Suppressor macrophage treated with lipopolysaccharide for 4 hours (primary cell): ENCODE measurements at places on chromosomes 3 and 15.

DNA sequence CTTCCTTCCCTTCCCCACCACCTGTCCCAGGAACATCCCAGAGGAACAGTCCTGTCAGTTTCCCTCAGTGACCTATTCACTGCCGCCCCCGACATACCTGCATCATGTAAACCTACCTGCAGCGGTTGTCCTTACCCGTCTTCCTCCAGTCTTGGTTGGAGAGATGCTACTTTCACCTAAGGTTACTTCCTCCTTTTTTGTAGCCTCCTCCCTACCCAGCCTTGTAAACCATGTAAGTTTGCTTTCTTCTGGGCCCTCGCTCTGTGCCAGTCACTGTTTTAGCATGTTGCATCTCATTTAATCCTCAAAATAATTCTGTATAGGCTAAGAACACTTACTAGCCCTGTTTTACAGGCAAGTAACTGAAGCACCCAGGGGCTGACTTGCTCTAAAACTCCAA is 58.3 kb downstream of the GPR171 start:
- DNase-seq, result no peak

DNA sequence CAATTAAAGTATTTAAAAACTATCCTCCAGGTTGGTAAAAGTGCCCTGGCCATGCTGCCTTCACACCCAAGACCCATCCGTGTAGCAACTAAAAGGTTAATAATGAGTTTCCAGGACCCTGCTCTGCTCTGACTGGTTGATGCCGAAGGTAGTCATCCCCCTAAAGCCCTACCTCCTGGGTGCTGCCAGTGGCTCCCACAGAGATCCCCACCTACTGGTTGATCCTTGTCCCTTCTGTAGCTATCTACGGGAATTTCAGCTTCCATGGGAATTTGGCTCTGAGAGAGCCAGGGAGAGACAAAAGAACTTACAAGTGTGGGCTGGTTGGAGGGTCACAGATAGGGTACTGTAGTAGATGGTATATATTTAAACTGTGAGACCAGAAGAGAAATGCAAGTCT is 110.6 kb upstream of the NANOGP8 start:
- DNase-seq, result no peak

- no peak for DNase-seq
These were observed 65.2 kb downstream of the LPP start for GRCh38 chr3:188219147-188219546.

DNA sequence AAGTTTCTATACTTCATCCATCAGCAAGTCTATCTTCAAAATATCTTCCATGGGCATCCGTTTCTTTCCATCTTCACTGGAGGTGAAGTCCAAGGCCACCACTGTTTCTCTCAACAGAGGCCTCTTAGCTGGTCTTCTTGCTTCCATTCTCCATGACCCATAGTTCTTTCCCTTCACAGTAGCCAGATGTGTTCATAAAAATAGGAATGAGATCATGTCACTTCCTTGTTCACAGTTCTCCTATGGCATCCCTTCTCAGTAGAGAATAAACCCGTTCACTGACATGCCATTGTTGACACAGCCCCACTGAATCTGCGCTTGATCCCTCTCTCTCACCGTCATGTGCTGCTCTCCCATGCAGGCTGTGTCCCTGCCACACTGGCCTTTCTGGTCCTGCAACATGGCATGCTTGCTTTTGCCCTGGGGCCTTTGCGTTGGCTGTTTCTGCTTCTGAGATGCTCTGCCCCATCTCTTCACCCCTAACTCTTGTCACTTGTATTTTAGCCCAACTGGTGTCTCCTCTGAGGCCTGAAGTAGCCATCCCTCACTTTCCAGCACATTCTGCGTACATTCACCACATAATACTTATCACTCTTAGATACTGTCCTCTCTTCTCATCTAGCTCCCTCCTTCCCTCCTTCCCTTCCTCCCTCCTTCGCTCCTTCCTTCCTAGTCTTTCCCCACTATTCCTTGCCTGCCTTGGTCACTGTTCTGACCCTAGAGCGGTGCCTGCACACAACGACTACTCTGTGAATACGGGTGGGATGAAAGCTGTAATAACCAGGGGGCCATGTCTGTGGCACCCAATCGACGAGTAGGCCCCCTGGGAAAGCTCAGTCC is 42.0 kb downstream of the STARD5 start:
- DNase-seq, result peak; percentile 32

- DNase-seq, result peak; percentile 6
These were observed 72.4 kb downstream of the CHDH start for GRCh38 chr3:53773611-53774368.

DNA sequence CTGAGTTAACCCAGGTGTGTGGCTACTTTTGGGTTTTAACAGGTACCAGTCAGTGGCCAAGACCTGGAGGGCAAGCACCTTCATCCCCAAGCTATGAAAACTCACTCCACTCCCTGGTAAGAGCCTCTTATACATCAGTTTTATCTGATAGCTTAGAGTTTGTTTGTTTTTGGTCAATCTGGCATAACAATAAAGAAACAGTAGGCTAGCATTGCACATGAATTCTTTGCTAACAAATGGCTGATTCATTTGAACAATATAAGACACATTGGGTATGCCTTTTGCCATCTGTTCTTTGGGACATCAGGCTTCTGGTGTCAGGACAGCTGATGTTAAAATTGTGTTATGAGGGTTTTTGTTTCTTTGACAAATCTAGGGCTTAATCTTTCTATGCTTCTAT is 125.0 kb upstream of the CGNL1 start:
- DNase-seq, result no peak

GRCh38 chr3:117549716-117550115 is 840.1 kb downstream of the TUSC7 start:
- no peak for DNase-seq

DNA sequence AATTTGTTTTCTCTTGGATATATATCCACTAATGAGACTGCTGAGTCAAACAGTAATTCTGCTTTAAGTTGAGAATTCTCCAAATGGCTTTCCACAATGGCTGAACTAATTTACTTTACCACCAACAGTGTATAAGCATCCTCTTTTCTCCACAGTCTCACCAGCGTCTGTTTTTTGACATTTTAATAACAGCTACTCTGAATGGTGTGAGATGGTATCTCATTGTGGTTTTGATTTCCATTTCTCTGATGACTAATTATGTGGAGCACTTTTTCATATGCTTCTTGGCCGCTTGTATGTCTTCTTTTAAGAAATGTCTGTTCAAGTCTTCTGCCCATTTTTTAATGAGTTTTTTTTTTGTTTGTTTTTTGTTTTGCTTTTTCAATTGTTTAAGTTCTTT is 206.2 kb downstream of the CTNNB1 start:
- DNase-seq, result no peak

GRCh38 chr3:178684881-178685590 is 148.8 kb downstream of the KCNMB2 start:
- no peak for DNase-seq

DNA sequence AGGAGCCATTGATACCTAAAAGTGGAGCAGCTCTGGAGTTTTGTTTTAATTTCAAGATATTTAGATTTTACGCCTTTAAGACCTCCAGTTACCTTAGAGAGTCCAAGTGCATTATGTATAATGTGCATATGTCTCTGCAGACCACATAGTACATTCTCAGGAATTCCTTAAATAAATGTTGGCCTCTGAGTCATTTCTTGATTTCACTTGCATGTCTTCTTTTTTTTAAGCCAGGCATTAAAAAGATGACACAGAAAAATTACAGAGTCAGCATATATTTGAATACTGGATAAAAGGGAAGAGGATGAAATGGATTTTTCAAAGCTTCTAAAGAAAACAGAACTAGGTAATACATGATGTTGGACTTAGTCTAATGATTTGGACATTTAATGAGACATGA is 125.2 kb downstream of the TMCO5A start:
- peak; percentile 59 for DNase-seq

GRCh38 chr15:38991126-38991525 is 426.5 kb upstream of the RASGRP1 start:
- peak; percentile 2 for DNase-seq

GRCh38 chr3:152870027-152870426 is 35.1 kb downstream of the P2RY1 start:
- peak; percentile 89 for DNase-seq

- no peak for DNase-seq
These were observed 18.0 kb downstream of the ZNF148 start for GRCh38 chr3:125357032-125357658.

DNA sequence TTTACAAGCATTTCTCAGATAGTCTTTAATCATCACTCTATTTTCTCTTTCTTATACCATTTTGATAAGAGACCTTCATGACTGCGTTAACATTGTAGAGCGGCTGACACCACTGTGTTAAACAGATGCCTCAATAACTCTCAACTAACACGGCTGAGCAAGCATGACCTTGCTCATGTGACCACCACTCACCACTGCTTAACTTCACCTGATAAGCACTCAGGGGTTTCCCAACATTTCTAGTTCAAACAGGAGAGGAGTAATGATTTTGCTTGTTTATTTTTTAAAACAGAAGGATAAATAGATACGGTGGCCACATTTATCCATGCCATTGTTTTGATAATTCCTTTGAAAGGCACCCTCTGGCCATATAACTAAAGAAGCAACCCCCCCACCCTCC is 37.7 kb upstream of the TMEM45A start:
- DNase-seq, result no peak

- no peak for DNase-seq
These were observed 7.0 kb downstream of the EIF4A2 start for GRCh38 chr3:186790261-186790981.

DNA sequence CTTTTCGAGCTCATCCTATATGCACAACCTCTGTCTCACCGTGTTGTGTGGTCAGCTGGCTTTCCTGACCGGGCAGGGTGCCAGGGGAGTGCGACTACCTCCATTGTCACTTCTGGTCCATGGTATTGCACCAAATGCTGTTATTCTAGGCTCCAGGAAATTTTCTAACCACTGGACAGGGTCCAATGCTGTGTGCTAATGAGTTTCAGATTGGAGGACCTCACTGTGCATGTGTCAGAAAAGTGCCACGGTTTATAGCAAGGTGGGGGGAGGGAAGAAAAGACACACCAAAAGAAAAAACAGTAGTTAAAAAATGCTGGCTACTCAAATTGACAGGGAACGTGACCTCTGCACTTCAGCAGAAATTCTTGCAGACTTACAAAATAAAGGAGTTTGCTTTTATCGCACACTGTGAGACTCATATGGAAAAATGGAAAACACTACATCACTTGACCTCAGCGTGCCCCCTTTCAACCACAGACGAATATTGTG is 480.1 kb downstream of the FOXP1 start:
- DNase-seq, result no peak

- peak; percentile 33 for DNase-seq
These were observed at the start of gene PROK2 for GRCh38 chr3:71784914-71785531. Gene PROK2, minus strand, starts transcription at chr3:71785148. Its CDS starts 96 bp downstream, at chr3:71785052.

GRCh38 chr15:68047826-68048225 is 6.3 kb upstream of the PIAS1 start:
- DNase-seq, result no peak

DNA sequence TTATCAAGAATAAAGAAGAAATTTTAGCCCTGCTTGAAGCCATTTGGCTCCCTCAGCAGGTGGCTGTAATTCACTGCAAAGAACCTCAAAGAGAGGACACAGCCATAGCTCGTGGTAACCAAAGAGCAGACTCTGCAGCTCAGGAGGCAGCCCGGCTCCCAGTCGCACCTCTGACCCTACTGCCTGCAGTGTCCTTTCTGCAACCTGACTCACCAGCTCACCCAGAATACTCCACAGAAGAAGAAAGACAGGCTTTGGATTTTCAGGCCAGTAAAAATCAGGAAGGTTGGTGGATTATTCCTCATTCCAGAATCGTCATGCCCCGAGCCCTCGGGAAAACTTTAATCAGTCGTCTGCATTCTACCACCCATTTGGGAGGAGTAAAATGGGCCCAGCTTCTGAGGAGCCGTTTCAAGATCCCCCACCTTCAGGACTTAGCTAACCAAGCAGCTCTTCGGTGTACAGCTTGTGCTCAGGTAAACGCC is 38.6 kb downstream of the ZBTB11 start:
- no peak for DNase-seq

DNA sequence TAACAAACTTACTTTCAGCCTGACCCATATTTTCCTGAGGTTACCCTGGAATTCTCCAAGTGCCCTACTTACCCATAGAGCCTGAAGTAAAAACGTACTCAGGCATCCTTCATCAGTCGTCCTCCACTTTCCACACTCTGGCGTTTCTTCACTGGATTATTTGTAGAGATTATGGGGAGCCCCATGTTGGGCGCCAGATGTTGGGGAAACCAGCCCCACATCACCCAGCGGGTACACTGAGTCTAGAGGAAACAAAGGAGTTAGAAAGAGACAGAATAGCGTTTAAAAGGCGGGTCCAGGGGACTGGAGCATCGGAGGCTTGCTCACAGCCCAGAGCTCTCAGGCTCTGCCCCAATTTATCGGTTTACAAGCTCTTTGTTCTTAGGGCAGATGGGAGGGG is 9.7 kb upstream of the SLC28A2 start:
- no peak for DNase-seq
